Stomach (tissue), 19 donors: ENCODE measurements at places on chromosomes 2 and 18. TPM values are rescaled to one million over a fixed set of nuclear protein-coding genes. Genes with fewer than 3 reads are reported as not detected.
A peak's percentile ranks its signal among the peaks of the same experiment; 100 is the strongest.

GRCh38 chr18:435940-436339, 64.6 kb downstream of the COLEC12 start:
- DNase-seq = no peak
- no peak overlapping the region for H3K27ac ChIP-seq
- H3K4me1 ChIP-seq = peaks cover 19% of the 10 kb centered on the region
- no peaks in the 10 kb centered on the region for H3K36me3 ChIP-seq

The PCARE gene
- total RNA-seq = not detected

DNA sequence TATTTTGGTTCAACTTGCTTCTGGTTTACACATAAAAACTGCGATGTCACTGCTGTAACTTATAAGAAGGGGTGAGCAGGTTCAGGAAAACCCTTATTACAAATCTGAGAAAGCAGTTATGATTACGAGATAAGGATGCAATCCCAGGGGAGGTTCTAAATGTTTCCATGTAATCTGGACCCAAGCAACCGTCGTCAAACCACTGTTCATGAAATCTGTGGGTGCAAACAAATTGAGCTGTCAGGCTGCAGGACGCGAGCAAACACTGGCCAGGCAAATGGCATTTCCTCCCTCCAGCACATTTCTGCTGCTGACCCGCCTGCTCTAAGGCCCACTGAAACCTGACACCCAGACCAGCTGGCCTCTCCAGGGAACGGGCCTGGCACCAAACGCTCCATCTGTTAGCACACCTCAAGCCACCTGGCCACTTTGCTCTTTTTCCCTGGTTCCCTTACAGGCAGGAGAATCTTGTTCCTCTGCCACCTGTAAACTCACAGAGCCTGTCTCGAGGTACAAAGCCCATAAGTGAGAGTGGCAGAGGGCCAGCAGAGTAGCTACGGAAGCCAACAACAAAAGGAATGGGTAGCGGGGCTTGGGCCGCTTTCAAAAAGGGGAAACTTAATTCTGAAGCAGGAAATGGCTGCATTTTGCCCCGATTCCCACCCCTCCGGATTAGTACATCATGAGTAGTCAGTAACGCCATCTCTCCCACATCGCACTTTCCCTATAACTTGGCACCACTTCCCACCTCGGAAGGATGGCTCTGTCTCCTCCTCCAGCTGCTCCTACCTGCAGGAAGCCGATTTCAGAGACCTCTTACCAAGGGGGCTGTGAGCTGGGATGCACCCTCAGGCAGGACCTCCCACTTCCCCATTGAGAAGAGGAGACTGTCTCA, 26.5 kb downstream of the CRACDL start:
- peak overlapping the region; percentile 86 for H3K27ac ChIP-seq
- no peaks in the 10 kb centered on the region for H3K27me3 ChIP-seq
- no peak overlapping the region for H3K4me3 ChIP-seq
- peak; percentile 94 for DNase-seq
- H3K36me3 ChIP-seq = no peaks in the 10 kb centered on the region
- peaks cover 64% of the 10 kb centered on the region for H3K4me1 ChIP-seq

DNA sequence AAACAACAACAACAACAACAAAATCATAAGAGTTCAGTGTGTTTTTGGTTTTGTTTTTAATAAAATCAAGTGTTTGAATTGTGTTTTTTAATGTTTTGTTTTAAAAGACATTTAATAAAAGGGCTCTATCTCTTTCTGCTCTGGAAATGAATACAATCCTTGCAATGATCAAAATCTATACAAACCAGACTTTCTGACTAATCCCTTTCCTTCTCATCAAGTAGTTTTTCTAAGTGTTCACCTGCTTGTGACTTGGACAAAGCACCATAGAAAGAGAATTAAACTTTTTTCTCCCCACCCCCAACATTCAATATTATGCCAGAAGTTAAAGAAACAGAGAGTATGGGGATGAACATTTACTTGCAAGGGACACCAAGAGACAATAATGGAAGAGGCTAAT, 61.4 kb downstream of the KCTD18 start:
- no peak for DNase-seq
- H3K36me3 ChIP-seq = peaks cover 3% of the 10 kb centered on the region

The MARS2 gene
- 0.58 TPM for total RNA-seq

DNA sequence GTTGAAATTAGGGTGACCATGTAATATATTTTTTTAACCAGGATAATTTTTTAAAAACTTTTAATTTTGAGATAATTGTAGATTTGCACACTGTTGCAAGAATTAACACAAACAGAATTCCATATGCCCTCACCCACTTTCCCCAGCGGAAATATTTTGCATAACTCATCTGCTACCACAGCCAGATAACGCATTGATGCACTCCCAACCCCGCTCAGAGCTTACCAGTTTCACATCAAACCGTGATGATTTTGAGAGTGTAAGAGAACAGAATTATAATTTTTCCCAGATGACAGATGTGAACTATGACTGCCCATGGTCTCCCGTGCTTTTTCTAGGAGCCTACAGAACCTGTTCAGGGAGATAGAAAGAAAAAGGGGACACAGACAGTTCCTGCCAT, 35.2 kb upstream of the LDLRAD4 start:
- no peaks in the 10 kb centered on the region for H3K27me3 ChIP-seq
- H3K36me3 ChIP-seq = no peaks in the 10 kb centered on the region
- no peak overlapping the region for H3K27ac ChIP-seq
- DNase-seq = no peak

The SPATA3 gene
- total RNA-seq = not detected

- H3K4me1 ChIP-seq = peaks cover 12% of the 10 kb centered on the region
- H3K36me3 ChIP-seq = no peaks in the 10 kb centered on the region
- no peaks in the 10 kb centered on the region for H3K27me3 ChIP-seq
- DNase-seq = peak; percentile 76
- no peak overlapping the region for H3K27ac ChIP-seq
These were observed 57.5 kb upstream of the AGPS start for GRCh38 chr2:177334940-177335543.

GRCh38 chr18:3546106-3546505, 96.1 kb downstream of the TGIF1 start:
- no peak overlapping the region for H3K27ac ChIP-seq
- no peaks in the 10 kb centered on the region for H3K4me1 ChIP-seq
- H3K27me3 ChIP-seq = no peaks in the 10 kb centered on the region
- no peak overlapping the region for H3K4me3 ChIP-seq
- H3K36me3 ChIP-seq = no peaks in the 10 kb centered on the region

DNA sequence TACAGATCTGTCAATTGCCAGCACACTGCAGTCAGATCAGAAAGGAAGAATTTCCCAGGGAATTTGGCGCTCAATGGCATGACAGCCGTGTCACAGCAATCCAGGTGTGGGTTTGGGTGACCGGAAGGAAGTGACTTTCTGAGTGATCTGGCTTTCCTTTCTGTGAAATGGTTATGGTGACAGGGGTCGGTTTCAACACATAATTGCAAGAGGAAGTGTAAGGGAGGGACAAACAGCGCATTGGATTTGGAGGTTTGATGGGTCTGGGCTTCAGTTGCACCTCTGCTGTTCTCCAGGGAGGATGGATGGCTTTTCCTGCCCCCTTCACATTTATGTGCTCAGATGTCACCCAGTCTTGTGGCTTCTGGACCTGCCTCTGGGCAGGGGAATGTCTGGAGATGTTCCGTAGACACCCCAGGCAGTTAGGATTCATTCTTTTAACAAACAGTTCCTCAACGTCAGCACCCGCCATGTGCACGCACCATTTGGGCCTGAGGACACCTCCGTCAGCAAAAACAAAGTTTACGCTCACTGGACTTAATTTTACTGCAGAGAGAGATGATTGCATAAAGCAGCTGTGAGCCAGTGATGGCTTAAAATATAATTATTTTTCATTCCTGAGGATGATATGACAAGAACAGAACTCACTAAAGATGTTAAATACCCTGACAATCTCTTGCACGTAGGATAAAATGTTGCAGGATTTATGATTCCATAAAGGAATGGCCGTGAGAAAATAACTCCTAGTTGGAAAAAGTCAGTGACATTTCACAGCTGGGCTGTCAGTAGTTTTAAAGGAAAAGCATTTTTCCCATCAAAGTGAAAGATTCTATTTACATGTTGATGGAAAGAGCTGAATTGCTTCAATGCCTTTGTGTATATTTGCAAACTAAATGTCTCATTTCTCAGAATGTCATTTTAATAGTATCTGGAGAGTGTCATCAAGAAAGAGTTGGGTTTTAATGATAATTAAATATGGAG, 36.9 kb downstream of the MBP start:
- H3K36me3 ChIP-seq = peaks cover 15% of the 10 kb centered on the region
- H3K4me3 ChIP-seq = no peak overlapping the region
- H3K4me1 ChIP-seq = peaks cover 83% of the 10 kb centered on the region

DNA sequence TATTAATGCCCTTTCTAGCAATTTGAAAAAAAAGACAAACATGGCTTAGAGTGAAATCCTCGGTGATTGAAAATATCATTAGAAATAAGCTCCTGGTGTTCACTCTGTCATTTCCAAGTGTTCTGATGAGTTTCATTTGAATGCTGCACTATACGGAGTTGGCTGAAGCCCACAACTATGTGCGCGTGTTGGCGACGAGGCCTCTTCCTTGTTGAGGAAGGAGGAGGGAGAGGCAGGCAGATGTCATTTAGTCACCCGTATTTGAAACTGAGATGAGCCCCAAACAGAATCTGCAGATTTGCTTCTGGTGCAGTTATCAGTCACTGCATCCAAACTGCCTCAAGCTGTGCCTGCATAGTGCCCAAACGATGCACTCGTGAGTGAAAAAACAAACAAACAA, 23.5 kb upstream of the SKOR2 start:
- no peaks in the 10 kb centered on the region for H3K27me3 ChIP-seq
- no peak for DNase-seq
- no peak overlapping the region for H3K4me3 ChIP-seq
- H3K4me1 ChIP-seq = no peaks in the 10 kb centered on the region
- H3K27ac ChIP-seq = no peak overlapping the region

DNA sequence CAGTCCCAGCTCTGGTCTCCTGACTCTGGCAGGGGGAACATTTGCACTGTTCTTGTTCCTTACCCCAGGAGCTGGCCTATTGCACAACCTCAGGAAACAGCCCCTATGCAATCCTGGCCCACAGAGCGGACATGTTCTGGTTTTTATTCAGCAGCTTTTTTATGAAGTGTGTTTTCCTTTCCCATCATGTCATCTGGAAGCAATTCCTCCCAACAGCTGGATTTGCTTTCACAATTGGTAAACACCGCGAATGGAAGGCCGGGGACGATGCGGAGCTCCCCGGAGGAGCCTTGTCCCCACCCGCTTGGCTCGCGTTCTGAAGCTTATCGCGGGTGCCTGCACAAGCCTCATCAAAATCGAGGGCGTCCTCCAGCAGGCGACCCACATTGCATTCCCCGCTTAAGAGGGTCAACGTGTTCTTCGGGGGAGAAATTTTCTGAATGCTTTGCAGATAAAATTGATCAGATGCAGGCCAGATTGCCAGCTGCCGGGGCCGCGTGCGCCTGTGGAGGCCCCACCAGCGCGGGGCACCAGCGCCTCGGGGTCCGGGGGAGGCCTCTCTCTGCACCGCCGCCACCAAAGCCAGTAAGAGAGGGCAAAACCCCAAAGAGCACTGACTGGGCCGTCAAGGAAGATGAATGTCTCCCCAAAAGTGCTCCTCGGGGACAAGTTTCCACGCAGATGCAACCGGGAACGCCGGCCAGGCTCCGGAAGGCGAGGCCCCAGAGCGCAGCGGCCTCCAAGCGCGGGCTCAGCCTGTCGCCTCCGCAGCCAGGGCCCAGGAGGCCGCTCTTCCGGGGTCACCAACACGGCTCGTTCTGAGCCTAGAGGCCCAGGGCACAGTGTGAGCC, 60.3 kb upstream of the SP3 start:
- H3K36me3 ChIP-seq = no peaks in the 10 kb centered on the region
- no peaks in the 10 kb centered on the region for H3K27me3 ChIP-seq
- peak; percentile 46 for DNase-seq
- H3K4me1 ChIP-seq = peaks cover 36% of the 10 kb centered on the region
- peak overlapping the region; percentile 67 for H3K27ac ChIP-seq
